ENCODE measurements at places on chromosomes 3 and 15.
A peak's percentile ranks its signal among the peaks of the same experiment; 100 is the strongest.

GRCh38 chr3:61448378-61448777 lies 113.0 kb upstream of the PTPRG start:
- DNase-seq = no peak

- no peak for DNase-seq
These were observed 23.3 kb upstream of the RAB11A start for GRCh38 chr15:65845826-65846519.

DNA sequence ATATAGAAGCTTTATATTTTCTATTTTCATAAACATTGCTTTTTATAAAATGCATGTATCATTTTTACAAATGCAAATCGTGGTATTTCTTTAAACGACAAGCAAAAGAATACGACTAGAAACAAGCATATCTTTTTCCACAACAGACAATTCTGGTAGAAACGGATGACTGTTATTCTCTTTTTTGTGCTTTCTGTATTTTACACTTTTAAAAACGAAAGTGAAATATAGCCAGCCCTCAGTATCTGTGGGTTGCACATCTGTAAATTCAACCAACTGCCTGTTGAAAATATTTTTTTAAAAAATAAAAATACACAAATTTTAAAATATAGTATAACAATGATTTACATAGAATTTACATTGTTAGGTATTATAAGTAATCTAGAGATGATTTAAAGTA lies 61.3 kb downstream of the PRTG start:
- no peak for DNase-seq

DNA sequence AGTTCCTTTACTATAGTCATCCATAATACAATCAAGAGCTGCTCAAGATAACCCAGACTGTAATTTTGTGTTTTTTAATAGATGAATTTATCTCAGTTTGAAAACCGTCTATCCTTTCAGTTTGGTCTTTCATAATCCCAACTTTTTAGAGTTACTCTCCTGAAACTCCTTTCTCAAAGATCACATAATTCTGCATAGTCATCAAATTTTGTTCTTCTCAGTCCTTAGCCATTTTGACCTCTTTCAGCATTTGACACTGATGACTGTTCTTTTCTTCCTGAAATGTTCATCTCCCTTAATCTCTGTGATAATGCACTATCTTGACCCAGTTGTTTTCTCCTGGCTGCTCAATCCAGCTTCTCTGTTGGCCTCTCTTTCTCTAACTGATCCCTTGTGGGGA lies 47.5 kb upstream of the RAD51 start:
- no peak for DNase-seq

DNA sequence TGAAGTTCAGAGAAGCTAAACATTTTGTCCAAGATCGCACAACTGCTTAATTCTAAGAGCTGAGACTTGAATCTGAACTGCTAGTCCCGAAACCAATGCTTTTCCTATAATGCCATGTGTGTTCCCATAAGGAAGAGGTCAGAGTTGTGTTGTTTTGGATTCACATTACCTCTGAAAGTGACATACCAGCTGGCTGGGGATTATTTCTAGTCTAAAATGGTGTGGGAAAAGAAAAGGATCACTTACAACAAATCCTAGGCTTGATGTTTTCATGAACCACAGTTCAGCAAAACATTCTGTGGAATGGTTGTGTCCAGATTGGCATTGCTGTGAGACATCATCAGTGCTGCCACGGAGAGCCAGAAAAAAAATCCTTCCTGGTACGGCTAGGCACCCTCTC lies 35.0 kb upstream of the LRRC3B start:
- DNase-seq = no peak

DNA sequence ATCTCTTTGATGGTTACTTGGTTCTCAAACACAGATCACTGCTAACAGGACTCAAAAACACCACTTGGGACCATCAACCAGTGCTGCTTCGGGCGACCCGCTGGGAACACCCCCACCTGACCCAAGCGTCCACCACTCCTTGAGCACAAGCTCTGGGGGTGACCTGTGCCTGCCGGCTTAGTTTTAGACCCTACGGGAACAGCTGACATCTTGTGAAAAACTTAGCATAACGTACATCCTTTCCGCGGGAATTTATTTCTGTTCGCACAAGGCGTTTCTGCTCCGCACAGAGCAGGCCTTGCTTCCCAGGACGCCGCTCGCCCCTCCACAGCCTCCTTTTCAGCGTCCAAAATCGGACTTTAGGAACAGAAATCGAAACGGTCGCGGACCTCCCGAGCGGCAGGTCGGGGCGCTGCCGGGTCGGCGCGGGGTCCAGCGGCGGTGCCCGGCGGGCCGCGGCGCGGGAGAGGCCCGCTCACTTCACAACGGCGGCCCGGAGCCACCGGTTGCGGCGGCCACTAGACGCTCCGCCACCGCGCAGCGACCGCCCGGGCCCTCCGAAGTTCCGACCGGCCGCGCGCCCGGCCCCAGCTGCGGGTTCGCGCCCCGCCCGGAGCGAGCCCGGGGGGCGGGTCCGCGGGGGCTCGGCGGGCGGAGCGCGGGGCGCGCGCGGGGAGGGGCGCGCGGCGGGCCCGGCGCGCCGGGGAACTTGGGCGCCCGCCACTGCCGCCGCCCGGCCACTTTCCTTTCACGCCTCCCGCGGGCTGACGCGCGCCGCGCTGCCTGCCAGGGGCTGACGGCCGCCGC lies 959 bp downstream of the SFMBT1 start:
- peak; percentile 25 for DNase-seq

- no peak for DNase-seq
These were observed 2.6 kb downstream of the HRG start for GRCh38 chr3:186668426-186668825.

- DNase-seq = no peak
These were observed 16.4 kb upstream of the BNC1 start for GRCh38 chr15:83300826-83301225.

GRCh38 chr15:58595516-58596263 lies 153.8 kb downstream of the ADAM10 start:
- no peak for DNase-seq

DNA sequence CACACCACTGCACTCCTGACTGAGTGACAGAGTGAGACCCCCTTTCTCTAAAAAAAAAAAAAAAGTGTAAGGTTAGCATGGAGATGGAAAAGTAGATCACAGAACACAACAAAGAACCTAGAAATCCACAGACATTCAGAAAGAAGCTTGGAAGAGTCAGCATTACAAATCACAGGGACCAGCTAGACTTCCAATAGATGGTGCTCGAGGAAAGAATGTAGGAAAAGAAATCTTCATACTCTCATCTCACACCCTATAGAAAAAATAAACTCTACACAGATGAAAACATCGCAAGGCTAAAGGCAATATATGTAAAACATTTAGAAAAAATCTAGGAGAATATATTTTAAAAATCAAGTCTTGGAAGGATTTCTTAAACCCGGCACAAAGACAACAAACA lies 94.5 kb upstream of the ABHD17C start:
- no peak for DNase-seq

DNA sequence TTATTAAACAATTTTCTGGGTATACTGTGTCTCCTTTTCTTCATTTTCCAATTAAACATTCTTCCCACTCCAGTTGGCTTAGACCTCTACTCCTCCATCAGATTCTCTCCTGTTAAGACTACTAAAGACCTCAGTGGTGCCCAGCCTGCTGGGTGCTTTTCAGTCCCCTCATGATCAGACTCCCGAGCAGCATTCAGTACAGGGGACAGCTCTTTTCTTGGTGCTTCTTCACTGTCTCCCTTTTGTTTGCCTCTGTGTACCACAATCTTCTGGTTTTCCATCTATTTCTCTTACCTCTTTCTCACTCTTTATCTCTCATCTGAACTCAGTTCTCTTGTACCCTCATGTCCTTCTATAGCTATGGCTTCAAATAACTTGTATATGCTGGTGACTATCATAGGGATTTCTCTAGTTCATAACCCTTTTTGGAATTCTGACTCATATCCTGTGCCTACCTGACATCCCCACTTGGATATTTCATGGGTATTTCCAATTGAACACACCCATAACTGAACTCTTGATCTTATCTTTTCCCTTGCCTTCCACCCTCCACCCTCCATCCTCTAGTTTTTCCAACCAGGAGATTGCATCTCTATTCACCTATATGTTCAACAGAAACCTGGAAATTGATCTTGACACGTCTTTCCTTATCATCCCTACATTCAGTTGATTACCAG lies 55.6 kb upstream of the ABHD10 start:
- no peak for DNase-seq

DNA sequence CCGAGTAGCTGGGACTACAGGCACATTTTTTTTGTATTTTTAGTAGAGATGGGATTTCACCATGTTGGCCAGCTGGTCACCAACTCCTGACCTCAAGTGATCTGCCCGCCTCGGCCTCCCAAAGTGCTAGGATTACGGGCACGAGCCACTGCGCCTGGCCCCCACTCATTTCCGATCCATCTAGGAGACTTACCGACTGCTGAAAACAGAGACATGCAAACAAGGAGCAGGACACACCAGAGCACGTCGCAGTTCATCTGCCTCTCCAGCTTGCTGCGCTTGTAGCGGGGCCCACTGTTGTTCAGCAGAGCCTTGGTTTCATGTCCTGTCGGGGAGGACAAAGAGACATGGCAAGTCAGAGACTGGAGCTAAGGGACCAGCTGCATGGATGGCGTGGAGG lies 137.4 kb downstream of the ATP10A start:
- no peak for DNase-seq

DNA sequence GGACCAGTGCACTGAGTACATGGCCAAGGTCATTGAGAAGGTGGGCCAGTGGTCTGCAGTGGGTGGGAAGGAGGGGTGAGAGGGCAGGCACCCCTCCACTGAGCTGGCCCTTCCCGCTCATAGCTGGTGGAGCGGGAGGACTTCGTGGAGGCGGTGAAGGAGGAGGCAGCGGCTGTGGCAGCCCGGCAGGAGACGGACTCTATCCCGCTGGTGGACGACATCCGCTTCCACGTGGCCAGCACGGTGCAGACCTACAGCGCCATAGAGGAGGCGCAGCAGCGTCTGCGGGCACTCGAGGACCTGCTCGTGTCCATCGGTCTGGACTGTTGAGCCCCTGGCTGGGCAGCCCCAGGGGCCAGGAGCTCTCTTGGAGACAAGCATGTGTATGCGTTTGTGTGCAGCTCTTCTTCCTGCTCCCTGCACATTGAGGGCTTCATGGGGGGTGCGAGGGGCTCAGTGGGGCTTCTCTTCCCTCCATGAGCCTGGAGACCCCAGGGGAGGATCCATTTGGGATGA lies 7.5 kb downstream of the ABTB1 start:
- no peak for DNase-seq

DNA sequence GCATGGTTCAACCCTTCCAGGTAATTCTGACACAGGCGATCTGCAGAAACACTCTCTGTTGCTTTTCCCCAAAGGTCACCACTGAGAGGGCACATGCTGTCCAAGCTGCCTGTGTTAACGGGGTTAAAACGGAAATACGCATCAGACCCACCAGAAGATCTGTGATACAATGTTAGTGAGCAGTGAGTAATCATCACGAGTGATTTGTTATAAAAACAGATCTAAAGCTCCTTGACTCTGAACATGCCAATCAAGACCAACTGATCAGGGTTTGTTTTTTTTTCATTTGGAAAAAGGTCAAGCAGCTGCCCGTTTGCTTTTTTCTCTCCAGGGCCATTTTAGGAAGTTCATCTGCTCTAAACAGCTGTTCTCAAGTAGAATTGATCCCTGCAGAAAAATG lies 43.2 kb downstream of the FGF12 start:
- no peak for DNase-seq

GRCh38 chr3:173719585-173719984 lies 322.0 kb downstream of the NLGN1 start:
- no peak for DNase-seq

DNA sequence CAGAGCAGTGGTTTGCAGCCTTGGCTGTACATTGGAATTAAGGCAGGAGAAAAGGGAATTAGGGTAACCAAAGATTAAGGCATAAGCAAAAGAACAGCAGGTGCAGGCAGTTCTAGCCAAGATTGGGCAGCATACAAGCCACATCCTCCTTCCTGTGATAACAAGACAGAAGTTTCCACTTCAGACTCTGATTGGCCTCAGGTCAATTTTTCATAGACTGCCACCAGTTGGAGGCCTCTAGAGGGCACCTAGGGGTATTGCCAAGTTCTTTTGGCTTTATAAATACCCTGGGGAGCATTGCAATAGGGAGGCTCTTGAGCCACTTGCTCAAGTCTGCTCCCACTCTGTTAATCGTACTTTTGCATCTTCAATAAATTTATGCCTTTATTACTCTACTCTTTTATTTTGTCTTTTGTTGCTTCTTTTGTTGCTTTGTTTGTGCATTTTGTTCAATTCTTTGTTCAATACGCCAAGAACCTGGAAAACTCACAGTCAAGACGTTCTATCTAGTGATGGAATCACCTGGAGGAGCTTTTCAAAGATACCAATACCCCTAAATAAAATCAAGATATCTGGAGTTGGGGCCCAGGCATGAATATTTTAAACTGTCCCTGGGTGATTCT lies 32.2 kb upstream of the FMN1 start:
- no peak for DNase-seq

DNA sequence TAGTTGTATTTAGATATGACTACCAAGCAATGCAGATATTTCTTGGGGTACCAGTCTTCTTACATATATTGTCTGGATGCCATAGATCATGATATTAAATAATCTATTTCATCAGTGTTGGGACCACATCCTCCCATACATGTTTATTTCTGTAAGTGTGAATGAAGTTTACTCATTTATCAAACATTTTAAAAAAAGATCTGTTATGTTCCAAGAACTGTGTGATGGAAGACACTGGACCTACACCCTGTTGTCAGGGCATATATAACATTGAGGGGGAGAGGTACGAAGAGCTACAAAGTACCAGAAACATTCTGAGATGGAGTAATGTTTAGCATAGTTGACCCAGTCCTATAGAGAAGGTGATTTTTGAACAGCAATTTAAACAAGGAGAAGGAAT lies 26.6 kb downstream of the MBNL1 start:
- no peak for DNase-seq

GRCh38 chr15:46344915-46345314 lies 710.1 kb downstream of the SQOR start:
- DNase-seq = no peak

- DNase-seq = no peak
These were observed 9.1 kb downstream of the ALG3 start for GRCh38 chr3:184239708-184240107.

GRCh38 chr15:66724732-66725463 lies 22.9 kb downstream of the SMAD6 start:
- DNase-seq = no peak

GRCh38 chr3:38039899-38040261 lies 872 bp downstream of the DLEC1 start:
- peak; percentile 49 for DNase-seq

DNA sequence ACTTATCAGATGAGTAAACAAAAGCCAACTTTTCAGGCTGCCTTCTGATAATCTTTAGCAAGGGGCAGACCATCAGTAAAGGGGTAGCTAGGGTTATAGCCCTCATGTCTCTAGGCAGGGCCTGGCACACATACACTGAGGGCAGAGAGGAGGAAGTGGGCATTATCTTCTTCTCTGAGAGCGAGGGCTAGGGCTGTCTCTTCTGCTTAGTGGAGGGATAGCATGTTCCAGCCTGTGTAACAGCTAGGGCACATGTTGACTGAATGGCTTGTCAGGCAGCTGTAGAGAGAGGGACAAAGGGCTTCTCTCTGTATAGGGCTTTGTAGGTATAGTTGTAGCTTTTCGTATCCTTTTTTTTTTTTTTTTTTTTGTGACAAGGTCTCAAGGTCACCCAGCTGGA lies 17.8 kb downstream of the CRTC3 start:
- no peak for DNase-seq
